Naive thymus-derived CD4-positive, alpha-beta T cell (primary cell): ENCODE measurements at places on chromosomes 4 and X. TPM values are rescaled to one million over a fixed set of nuclear protein-coding genes. Genes with fewer than 3 reads are reported as not detected.
A peak's percentile ranks its signal among the peaks of the same experiment; 100 is the strongest.

GRCh38 chr4:40283968-40284367 is 51.2 kb upstream of the CHRNA9 start:
- peak; percentile 81 for DNase-seq

GRCh38 chrX:40109288-40110008 is 11.7 kb upstream of the BCOR start:
- no peak for DNase-seq

- DNase-seq: no peak
These were observed 32.4 kb downstream of the PRDX4 start for GRCh38 chrX:23699636-23700194.

DNA sequence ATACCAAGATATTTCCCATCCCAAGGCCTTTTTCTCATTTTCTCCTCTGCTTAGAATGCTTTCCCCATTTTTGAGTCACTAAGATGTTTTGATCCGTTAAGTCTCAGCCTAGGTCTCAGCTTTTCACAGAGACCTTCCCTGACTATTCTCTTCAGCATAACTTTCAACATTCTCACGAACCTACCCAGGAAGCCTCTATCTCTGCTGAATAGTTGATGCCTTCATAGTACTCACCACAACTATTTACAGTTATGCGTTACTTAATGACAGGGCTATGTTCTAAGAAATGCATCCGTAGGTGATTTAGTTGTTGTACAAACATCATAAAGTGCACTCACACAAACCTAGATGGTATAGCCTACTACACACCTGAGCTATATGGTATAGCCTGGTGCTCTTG is 64.5 kb downstream of the ARL9 start:
- no peak for DNase-seq

DNA sequence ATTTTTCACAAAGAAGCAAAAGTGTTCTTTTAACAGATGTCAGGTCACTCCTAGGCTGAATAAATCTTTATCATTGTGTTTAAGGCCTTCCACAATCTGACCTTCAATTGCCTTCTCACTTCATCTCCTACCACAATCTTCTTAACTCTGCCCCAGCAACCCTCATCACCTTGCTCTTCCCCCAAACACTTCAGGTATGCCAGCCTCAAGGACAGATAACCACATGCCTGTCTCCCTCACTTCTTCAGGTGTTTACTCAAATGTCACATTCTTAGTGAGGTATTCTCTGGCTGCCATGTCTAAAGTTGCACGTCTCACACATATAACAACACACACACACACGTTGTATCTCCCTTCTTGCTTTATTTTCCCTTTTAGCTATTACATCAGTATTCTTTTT is 146.5 kb downstream of the ANKRD50 start:
- DNase-seq: no peak

- no peak for DNase-seq
These were observed 22.8 kb downstream of the GPAT3 start for GRCh38 chr4:83558680-83559079.

DNA sequence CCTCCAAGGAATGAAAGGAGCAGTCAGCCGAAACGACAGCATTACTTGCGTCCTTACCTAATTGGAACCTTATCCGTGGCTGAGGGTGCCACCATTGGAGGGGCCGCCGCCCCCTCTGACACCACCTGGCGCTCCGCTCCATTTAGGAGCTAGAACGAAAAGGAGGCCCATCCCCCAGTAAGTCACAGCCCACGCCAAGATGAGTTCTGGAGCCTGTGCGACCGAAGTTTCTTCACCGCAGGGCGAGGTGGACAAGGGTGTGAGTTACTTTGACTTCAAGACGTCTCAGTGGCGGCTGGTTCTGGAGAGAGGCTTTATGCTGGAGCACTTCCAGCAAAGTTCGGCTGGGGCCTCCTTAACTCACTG is 729 bp upstream of the IRF2 start:
- DNase-seq: no peak

DNA sequence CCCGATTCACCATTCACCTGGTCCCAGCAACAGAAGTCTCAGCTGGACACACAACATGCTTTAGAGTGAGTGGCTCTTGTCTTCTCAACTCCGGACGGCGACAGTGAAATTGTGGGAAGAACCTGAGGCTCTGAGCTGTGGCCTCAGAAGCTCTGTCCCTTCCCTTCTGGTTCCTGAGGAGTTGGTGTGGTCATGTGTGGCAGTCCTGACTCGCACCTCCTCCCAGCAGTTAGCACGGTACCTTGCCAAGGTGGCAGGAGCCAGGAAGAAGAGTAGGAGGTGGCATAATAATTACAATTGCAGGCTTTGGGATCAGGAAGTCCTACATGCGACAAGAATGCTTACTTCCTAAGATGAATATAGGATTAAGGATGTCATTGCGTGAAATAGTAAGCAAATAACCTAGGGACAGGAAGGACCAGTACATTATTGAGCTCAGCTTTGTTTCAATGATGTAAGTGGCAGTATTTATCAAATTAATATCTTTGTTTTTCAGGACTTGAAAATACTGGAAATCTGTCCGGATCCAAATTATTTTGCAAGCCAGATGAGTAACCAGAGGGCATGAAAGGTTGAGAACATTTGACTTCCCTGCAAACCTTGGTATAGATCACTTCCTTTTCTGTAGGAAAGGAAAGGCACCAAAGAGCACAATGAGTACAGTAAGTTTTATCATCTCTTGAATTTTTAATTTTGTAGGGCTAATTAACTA is 21.1 kb downstream of the RNF4 start:
- DNase-seq: no peak

GRCh38 chr4:176818531-176818930 is 25.8 kb upstream of the VEGFC start:
- no peak for DNase-seq

GRCh38 chrX:9678215-9678965 is 87.3 kb downstream of the GPR143 start:
- no peak for DNase-seq

GRCh38 chr4:153728151-153728550 is 31.7 kb downstream of the RNF175 start:
- DNase-seq: no peak

DNA sequence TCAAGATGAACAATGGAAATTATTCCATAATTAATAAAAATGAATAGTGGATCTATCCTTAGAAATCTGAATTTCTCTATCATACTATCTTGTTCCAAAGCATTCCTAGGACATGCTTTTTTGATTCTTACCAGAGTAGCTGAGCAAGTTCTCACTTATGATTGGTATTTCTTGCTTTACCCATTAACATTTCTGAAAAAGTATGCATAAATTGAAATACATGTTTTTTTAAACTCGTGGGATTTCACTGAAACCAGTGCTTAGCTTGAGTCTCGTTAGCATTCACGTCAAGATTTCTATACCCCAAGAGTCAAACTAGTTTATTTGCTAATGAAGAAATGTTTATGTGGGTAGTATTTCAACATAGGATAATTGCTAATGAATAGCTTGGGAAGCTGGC is 89.0 kb downstream of the ELOVL6 start:
- DNase-seq: no peak

- DNase-seq: no peak
These were observed 52.4 kb upstream of the TRIM2 start for GRCh38 chr4:153151535-153152455.

DNA sequence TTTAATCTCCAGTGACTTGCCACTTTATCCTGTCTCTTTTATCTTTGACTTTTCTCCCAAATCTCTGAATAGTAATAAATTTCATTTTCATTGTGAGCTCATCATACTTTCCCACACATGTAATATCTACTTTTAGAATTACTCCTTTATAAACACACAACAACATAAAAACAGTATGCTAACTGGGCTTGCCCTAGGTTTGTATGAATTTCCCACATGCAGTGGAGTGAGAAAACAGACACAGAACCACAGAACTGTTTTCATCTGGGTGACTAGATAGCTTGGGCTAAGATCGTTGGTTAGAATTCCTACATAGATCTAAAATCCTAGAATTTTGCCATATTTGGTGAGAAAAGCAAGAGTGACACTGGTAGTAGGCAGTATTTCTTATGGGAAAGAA is 409.5 kb downstream of the SPRY1 start:
- DNase-seq: no peak

DNA sequence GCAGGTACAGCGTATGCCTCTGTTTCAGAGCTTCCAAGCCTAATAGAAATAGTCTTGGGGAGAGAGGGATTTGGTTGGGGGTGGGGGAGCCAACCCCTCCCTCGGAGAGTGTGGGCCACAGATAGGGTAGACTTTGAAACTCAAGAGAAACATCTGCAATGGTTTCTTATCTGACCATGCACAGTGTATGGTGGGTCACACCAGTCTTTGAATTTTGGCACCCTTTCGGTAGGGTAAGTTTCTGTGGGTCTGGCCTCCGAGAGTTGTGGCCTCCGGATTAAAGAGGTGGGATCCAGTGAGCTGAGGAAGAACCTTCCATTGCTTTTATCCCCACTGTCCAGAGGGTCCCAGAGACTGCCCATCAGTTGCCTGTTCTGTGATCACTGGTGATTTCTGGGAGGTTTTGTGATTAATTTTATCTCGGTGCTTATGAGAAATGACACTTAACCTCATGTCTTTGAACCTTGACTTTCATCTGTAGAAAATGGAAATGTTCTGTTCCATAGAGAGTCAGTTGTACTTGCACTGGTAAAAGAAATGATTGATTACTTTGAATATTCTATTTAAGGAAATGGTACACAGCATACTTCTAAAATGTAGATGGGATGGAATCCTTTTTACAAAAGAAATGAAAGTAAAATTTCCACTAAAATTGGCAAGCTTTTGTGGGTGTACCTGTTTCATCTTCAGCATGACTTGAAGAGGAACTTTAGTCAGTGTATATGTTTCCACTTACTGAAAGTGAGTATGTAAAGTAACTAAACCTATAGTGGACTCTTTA is 62.7 kb downstream of the TMEM131L start:
- no peak for DNase-seq

DNA sequence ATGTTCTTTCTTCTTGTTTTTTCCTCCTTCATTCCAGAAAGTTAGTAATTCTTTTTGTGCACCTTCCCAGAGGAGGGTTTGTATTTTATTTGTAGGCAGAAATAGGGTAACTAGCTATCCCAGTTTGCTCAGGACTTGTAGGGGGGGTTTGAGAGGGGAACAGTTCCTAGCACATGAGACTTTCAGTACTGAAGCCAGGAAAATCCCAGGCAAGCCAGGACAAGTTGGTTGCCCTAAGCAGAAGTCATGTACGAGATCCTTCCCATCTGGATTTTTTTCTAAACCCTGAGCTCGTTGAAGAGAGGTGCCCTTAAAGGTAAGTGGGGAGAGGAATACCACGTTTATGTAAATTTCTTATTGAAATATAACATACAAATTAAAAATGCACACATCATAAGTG is 15.6 kb upstream of the TAB3 start:
- DNase-seq: no peak

DNA sequence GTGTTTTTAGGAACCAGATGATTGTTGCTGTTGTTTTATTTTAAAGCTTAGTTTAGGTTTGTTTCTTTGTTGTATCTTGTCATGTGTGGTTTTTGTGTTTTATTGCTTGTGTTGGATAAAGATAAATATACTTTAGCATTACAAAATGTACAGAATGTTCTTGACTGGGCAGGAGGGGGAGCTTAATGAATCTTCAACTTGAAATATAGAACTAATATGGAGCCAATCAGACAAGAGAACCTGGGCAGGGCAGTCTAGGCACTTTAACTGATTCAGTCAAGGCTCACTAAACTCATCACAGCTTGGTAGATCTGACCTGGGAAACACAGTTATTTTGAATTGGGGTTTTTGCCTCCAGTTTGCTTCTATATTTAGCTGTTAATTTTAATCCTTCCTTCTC is 304.2 kb downstream of the ARHGAP24 start:
- no peak for DNase-seq

DNA sequence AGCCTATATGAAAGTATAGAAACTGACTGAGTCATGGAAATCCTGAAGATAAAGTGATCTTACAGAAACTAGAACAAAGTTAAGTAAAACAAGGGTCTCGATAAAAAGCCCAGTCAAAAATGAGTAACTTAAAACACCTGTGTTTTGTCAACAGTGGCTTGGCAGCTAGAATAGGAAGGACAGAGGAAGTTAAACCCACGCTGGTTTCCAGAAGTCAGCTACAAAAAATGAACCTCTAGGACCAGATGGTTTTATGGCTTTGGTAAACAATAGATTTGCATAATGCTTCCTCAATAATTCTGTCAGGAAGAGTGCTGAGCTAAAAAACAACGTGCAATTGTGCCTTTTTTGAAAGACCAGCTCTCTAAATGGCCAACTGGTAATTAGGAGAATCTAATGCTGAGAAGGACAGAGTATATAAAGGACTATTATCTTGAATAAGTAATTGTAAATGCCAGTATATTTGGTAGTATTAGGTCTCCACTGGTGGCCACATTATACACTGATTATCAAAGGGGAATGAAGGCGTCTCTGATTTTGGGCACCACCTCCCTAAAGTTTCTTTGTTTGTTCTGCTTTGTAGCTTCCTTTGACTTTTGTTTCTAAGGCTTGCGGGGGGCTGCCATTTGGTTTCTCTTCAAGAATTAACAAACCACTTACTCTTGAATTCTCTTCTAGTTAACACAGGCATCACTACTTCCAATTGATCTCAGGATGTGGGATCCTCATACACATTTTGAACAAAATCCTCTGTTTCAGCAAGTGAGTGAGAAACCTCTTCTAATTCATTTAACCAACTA is 72.2 kb upstream of the PPP3CA start:
- DNase-seq: peak; percentile 25

DNA sequence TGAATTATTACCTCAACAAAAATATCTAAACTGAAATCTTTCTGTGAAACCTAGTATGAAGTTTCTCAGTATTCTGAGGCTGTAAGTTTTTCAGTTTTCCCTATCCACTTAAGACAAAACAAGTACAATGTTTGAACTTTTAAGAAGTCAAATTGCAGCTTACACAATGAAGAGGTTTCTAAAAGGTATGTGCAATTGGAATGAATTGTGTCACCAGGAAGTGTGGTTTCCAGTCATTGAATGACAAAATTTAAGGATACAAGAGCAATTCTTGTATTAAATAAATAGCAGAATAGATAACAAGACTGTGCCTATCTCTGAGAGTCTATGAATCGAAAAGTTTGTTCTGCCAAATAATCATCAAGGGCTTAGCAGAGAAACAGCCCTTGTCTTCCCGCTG is 207.3 kb downstream of the ANKRD50 start:
- DNase-seq: no peak

GRCh38 chr4:183403486-183403885 is 41.0 kb upstream of the CDKN2AIP start:
- no peak for DNase-seq

Gene IL2
- 3.2 and 3.3 TPM in 2 replicates for total RNA-seq

Gene SPANXA2
- total RNA-seq: not detected

Gene SSX1
- total RNA-seq: not detected

Gene XAGE1B
- not detected for total RNA-seq

Gene GALNTL6
- not detected for total RNA-seq

Gene GPRASP3
- total RNA-seq: 1.4 and 1.5 TPM in 2 replicates

Gene TLR10
- 0.13 TPM for total RNA-seq

Gene HPGDS
- total RNA-seq: not detected

Gene ANXA10
- not detected for total RNA-seq

Gene TLR6
- total RNA-seq: 1.2 TPM

Gene CNGA1
- total RNA-seq: not detected

Gene S100P
- total RNA-seq: 0.65 TPM

Gene GLOD5
- total RNA-seq: not detected in 2 replicates
